GM12878 (cell line): ENCODE measurements at places on chromosomes 7 and 10.

DNA sequence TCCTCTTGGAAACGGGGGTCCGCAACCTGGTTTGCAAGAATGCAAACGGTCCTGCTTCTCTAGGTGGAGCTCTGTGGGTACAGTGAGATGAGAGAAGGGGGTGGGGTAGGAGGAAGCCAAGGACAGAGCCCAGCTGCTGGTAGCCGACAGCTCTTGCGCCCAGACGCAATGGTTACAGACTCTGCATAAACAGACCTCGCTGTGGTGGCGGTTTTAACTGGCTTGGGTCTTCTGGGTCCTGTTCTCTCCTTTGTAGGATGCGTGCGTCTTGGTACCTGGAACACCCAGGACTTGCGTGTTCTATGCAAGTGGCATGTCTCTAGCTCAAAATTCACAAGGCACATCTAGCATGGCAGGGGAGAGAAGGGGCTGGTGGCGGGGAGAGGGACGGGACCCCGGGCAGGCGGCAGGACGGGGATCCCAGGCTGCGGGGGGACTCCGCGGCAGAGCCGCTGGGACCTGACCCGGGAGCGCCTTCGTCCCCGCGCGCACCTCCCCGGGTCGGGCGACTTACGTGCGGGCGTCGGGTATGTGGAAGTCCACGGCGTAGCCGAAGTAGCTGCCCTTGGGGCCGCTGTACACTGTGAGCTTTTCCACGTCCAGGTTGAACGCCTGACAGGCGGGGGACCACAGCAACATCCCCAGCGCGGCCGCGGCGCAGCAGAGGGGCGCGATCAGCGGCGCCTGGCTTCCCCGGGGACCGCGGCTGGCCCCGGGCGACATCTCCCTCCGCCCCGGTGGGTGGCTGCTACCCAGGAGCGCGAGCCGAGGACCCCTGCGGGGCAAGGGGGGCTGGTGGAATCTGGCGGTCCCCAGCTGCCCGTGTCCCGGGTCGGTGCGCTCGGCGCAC, 448 bp downstream of the ITGA8 start:
- H3K4me1 ChIP-seq: no peaks in the 10 kb centered on the region
- peaks cover 6% of the 10 kb centered on the region; the same call in 1 of the 2 replicates for H3K27me3 ChIP-seq
- no peak for DNase-seq
- no peak overlapping the region for H3K27ac ChIP-seq
- no peak overlapping the region for H3K4me3 ChIP-seq

DNA sequence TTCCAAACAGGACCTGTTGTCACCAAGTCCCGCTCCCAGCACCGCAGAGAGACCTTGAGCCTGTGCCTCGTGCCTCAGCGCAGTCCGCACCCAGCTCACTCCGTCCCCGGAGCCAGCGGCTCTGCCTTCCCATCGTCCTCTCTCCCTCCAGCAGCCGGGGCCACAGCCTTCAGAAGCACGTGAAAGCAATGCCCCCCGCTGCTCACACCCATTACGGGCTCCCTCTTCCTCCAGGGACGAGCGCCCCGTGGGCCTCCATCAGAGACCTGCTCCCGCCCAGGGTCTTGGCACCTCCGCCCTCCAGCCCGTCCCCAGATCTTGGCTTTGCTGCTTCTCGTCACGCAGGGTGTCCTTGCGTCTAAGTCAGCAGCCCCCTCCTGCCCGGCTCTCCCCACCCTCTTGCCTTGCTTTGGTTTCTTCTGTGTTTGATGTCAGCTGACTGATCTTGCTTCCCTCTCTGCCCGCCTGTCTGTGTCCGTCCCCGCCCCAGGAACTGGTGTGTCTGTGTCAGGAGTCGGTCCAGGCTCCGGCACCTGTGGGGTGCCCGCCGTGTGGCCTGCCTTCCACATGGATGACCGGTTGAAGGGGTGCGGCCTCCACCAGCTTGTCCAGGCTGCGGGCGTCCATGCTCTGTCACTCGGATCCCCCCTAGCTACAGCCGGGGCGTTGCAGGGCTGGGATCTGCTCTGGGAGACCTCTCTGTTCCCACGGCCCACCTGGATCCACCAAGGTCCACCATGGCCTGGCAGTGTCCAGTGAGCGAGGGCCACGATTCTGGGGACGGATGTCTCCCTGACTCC, 61.9 kb downstream of the FOXL3 start:
- no peak for DNase-seq
- H3K4me1 ChIP-seq: no peaks in the 10 kb centered on the region
- H3K27me3 ChIP-seq: no peaks in the 10 kb centered on the region

GRCh38 chr10:565676-566075, 123.8 kb downstream of the DIP2C start:
- DNase-seq: no peak
- H3K36me3 ChIP-seq: no peaks in the 10 kb centered on the region
- no peak overlapping the region for H3K4me3 ChIP-seq
- no peaks in the 10 kb centered on the region for H3K4me1 ChIP-seq

DNA sequence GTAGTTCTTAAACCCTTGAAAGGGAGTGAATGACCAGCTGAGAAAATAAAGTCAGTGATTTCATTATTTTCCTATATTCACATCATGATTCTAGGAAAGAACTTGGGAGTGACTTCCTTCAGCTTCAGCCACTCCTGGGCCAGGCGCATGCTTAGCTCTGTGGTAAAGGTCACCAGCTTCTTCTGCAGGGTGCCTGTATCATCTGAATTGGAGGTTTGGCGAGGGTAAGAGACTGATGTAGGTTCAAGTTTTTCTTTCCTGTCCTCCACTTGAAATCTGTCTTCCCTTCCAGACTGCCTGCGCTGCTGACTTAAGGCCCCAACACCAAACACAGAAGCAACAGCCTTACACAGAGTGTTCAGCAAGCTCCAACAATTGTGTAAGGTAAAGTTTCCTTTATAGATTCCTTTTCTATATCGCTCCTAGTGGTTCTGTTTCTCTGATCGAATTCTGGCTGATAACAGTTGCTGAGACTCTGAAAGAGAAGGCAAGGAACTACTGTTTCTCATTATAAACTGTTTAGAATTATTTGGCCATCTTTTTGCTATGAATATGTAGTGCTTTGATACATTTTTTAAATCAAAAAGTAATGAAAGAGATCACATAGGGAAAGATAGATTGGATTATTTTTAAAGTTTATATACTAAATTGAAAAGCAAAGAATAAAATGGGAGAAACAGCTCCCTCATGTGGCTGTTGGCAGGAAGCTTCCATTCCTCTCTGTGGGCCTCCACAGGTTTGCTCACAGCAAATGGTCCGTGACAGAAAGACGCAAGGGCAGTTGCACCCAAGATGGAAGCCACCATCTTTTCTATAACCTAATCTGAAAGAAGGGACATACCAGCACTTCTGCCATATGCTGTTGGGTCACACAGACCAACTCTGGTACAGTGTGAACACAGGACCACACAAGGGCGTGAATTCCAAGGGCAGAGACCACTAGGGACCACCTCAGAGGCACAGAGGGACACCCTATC, 14.0 kb downstream of the GATAD1 start:
- H3K4me1 ChIP-seq: no peaks in the 10 kb centered on the region
- no peak overlapping the region for H3K4me3 ChIP-seq
- no peak for DNase-seq
- no peak overlapping the region for H3K27ac ChIP-seq
- no peaks in the 10 kb centered on the region for H3K27me3 ChIP-seq
- no peaks in the 10 kb centered on the region for H3K36me3 ChIP-seq

DNA sequence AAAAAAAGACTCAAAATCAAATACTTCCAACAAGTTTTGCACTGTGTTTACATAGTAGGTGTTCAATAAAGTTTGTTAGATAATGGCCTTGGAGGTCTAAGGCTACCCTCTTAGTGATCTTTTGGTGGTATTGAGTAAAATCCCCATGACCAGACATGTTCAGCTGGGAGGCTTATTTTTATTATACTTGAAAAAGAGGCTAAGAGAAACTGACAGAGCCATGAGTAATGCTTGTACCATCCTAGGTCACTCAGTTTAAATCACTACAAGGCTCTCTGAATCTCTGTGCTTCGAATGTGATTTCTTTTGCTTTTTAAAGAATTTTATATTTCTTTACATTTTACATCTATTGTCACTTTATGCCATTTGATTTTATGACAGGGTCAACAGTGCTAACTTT, 90.5 kb downstream of the TWIST1 start:
- no peaks in the 10 kb centered on the region for H3K27me3 ChIP-seq
- H3K27ac ChIP-seq: no peak overlapping the region
- no peaks in the 10 kb centered on the region for H3K4me1 ChIP-seq

GRCh38 chr7:152910545-152911225, 151.1 kb downstream of the ACTR3B start:
- no peaks in the 10 kb centered on the region for H3K27me3 ChIP-seq
- no peak overlapping the region for H3K27ac ChIP-seq
- no peak for DNase-seq

DNA sequence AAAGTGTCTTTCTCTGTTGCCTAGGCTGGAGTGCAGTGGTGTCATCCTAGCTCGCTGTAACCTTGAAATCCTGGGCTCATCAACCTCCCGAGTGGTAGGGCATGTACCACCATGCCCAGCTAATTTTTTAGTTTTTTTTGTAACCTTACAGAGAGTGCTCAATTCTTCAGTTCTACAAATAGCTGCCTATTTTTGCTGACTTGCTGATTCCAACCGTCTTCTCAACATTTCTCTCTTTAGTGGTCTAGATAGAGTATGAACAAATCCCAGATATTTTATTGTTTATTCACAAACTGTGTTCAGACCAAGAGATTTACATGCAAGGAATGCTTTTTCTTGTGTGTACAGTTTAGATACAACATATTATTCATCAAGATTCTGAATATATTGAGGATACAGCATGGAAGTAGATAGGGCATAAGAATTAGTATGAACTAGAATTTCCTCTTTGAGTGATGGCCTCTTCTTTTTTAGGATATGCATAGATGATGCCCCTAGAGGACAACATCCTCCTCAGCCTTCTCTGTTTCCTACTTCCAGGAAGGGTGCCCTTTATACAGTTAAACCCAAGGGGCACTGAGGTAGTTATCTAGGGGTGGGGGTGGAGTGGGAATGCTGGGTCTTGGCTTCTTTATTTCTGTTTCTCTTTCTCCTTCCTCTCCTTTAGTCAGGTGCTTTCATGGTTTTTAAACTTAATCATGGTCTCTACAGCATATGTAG, 26.0 kb downstream of the PRPF18 start:
- no peaks in the 10 kb centered on the region for H3K27me3 ChIP-seq
- peaks cover 28% of the 10 kb centered on the region for H3K36me3 ChIP-seq
- no peaks in the 10 kb centered on the region for H3K4me1 ChIP-seq
- H3K27ac ChIP-seq: no peak overlapping the region

DNA sequence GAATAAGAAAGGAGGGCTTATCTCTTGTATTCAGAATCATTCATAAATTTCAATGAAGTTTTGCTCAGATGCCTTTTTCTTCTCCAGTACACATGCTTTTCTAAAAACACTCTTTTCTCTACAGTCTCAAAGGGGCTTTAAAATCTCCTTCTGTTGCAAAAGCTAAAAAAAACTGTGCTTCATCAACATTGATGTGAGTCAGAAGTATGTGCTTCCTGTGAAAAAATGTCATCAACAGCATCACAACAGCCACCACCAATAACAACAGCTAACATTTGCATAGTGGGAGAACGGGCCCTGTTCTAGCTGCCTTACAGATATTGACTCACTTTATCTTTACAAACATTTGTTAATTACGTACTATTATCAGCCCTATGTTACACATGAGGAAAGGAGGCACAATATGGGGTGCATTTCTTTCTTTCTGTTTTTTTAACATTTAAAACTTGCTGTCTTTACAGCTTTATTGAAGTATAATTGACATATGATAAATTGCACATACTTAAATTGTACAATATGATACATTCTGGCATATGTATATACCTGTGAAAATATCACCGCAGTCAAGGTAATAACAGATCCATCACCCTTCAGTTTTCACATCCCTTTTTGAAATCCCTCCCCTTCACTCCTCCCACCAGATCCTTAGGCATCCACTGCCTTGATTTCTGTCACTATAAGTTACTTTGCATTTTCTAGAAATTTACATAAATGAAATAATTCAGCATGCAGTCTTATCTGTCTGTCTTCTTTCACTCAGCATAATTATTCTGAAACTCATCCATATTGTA, 1605.4 kb upstream of the LRRTM3 start:
- H3K27me3 ChIP-seq: no peaks in the 10 kb centered on the region
- H3K4me3 ChIP-seq: no peak overlapping the region
- no peak for DNase-seq
- no peak overlapping the region for H3K27ac ChIP-seq
- no peaks in the 10 kb centered on the region for H3K36me3 ChIP-seq

DNA sequence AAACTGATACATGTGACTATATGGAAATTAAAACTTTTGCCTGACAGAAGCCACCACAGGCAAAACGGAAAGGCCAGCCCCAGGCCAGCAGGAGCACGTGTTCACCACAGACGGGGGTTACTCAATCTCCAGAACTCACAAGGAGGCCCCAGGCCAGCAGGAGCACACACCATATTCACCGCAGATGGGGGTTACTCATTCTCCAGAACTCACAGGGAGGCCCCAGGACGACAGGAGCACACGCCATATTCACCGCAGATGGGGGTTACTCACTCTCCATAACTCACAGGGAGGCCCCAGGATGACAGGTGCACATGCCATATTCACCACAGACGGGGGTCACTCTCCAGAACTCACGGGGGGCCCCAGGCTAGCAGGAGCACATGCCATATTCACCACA, 61.5 kb downstream of the NKX6-2 start:
- no peak for DNase-seq
- H3K27ac ChIP-seq: no peak overlapping the region
- H3K27me3 ChIP-seq: no peaks in the 10 kb centered on the region
- H3K36me3 ChIP-seq: no peaks in the 10 kb centered on the region; the same call in 1 of the 2 replicates
- H3K4me3 ChIP-seq: no peak overlapping the region

- no peak overlapping the region; the same call in 1 of the 2 replicates for H3K27ac ChIP-seq
- no peak overlapping the region for H3K4me3 ChIP-seq
- no peaks in the 10 kb centered on the region for H3K27me3 ChIP-seq
These were observed 63.4 kb downstream of the RNF32 start for GRCh38 chr7:156703773-156704482.

DNA sequence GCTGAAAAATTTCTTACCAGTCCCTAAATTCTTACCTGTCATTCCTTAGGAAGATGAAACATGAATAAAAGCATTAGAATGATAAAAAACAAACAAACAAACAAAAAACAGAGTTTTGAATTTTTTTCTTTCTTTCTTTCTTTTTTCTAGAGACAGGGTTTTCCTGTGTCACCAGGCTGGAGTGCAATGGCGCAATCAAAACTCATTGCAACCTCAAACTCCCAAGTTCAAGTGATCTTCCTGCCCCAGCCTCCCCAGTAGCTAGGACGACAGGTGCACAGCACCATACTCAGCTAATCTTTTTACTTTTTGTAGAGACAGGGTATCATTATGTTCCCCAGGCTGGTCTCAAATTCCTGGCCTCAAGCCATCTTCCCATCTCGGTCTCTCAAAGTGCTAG, 26.5 kb downstream of the NT5C2 start:
- H3K27me3 ChIP-seq: no peaks in the 10 kb centered on the region
- H3K4me1 ChIP-seq: no peaks in the 10 kb centered on the region
- peaks cover 16% of the 10 kb centered on the region for H3K36me3 ChIP-seq
- no peak overlapping the region for H3K4me3 ChIP-seq
- DNase-seq: no peak

- H3K4me1 ChIP-seq: peaks cover 14% of the 10 kb centered on the region
- no peak overlapping the region for H3K4me3 ChIP-seq
- DNase-seq: peak; percentile 57
- H3K27me3 ChIP-seq: no peaks in the 10 kb centered on the region
These were observed 7.8 kb upstream of the SCD start for GRCh38 chr10:100339236-100339635.

GRCh38 chr7:25391961-25392587, 163.8 kb upstream of the NPVF start:
- no peaks in the 10 kb centered on the region for H3K4me1 ChIP-seq
- DNase-seq: no peak
- no peak overlapping the region for H3K27ac ChIP-seq
- no peaks in the 10 kb centered on the region for H3K36me3 ChIP-seq
- H3K4me3 ChIP-seq: no peak overlapping the region
